ENCODE measurements at places on chromosomes 12 and 14.

GRCh38 chr14:90137807-90138206, 76.0 kb downstream of the KCNK13 start:
- DNase-seq = no peak

DNA sequence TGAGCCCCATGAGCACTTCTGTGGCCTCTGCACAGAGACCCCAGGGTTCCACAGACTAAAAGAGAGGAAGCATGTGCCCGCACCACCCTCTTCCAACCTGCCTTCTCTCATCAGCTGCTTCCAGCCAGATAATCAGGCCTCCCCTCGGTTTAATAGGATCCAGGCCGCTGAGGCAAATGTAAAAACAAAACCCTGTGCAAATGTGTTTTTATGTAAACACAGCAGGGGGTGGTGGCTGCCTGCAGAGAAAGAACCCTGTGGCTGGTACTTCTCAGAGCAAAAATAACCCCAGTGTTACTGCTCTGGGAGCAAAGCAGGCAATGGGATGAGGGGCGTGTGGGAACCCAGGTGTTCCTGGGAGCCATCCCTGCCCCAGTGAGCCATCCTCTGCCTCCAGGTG, 46.2 kb downstream of the WSCD2 start:
- DNase-seq = no peak

GRCh38 chr14:90784621-90785270, 31.5 kb downstream of the TTC7B start:
- no peak for DNase-seq

DNA sequence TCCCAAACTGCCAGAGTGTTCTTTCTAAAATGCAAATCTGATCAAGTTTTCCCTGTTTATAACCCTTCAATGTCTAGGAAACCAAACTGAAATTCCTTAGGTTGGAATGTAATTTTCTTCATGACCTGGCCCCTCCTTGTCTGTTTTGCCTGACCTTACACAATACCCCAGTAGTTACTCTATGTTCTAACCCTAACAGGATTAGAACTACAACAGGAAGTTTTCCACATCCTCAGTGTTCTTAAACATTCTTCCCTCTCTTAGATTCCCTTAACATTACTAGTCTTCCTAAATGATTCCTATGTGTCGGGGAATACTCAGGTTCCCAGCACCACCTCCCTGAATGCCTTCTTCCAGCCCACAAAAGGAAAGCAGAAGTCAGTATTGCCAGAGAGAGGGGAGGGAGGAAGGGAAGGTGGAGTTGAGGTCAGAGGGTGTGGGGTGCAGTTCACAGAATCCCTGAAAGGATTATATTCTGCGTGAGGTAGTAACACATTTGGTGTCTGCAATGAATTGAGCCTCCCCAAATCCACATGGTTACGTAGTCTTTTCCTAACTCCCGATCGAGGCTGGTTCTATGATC, 72.6 kb downstream of the BBS10 start:
- no peak for DNase-seq

DNA sequence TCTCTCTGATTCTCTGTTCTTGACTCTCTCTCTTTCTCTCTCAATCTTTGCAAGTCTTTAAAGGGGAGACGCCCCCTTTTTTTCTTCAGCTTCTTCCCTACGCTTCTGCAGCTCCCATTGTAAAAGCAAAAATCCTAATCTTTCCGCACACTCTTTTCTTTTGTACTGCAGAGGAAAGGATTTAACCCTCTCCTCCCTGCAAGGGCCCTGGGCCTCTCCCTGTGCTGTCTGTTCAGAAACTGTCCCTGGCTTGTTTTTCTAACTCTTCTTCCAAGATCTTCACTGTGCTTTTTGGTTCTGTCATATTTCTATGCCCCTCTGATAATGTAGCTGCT, 10.9 kb upstream of the SALL2 start:
- DNase-seq = no peak

DNA sequence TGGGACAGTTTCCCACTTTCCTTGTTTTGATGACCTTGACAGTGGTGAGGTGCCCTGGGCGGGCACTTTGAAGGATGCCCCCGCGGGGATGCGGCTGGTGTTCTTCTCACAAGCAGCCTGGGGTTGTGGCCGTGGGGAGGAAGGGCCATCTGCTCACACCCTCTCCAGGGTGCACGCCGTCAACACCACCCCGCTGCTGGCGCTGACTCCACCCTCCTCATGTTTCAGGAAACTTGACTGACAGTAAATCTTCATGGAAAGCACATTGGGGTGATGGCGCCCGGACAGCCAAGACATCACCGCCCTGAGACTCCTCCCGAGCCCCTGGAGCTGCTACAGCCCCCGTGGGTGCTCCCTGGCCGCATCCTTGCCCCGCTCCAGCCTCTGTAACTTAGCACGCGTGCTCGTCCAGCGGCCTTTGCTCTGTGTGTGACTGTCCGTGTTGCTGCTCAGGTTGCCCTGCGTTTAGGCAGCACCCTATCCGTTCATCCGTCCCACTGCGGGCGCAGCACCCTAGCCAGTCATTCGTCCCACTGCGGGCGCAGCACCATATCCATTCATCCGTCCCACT, 150.2 kb upstream of the C14orf180 start:
- no peak for DNase-seq

GRCh38 chr14:58108717-58109116, 43.3 kb downstream of the ARMH4 start:
- no peak for DNase-seq

GRCh38 chr14:57871459-57872080, 5.7 kb upstream of the SLC35F4 start:
- DNase-seq = no peak

All from activated CD4-positive, alpha-beta T cell treated with anti-CD3 and anti-CD28 coated beads for 24 hours (primary cell).